T-helper 1 cell (primary cell): ENCODE measurements at places on chromosomes 4 and X.

- no peak for DNase-seq
Observed at GRCh38 chrX:40298572-40299479, 201.1 kb upstream of the BCOR start.

GRCh38 chr4:85824166-85824945, 349.4 kb downstream of the ARHGAP24 start:
- no peak for DNase-seq

DNA sequence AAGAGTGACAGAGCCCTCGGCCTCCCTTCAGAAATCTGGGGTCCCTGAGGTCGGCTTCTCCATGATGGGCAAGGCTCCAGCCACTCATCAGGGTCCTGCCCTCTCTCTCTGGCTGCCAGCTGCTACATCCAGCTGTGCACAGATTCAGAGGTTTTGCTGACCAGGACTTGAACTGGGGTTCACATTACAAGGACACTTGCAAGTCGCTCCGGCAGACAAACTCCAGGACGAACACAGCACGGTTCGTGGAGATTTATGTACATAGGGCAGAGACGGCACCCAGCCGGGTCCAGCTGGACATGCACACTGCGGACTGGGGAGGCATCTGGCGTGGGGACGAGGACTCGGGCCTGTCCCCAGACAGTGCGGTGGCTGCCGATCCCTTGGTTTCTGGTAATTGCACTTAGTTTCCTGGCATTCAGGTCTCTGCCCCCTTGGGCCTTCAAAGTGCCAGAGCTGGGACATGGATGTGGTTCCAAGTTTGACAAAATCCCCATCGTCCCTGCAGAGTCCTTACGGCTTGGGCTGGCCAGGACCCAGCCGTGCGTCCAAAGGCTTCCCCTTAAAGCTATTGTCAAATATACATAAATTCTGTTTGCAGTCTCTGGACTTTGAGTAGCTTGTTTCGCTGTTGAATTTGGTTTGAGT, 6.2 kb upstream of the C4orf50 start:
- no peak for DNase-seq

DNA sequence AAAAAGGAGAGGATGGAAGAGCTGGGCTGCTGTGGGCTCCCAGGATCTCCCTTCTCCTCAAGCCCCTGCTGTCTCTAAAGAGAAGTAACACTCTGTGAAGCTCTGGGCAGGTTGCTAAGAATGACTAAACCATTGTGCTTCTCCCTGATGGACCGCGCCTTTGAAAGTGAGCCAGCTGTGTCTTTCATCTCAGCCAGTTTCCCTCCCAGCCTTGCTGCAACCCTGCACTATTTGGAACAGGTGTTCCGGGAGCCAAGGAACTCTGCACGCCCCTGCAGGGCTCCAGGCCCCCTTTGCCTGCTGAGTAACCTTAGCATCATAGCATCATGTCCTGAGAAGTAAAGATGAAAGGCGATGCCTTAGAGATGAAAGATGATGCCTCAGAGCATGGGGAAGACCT, 39.7 kb downstream of the SMIM20 start:
- no peak for DNase-seq

DNA sequence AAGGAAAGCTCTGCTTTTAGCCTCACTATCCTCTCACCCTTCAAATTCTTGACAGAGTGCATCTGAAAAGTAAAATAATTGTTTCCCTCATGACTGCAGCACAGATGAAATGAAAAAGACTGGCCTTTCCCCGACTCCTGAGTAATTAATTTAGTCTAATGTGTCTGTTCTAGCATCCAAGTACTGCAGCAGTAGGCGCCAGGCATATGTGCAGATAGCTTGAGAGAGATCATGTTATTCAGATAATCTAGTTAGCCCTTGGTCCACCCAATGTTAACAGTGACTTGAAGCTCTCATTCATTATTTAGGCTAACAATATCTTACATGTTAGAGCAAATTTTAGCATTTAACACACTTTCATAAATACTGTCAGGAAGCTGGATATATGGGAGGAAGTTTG, 54.0 kb downstream of the MAP9 start:
- no peak for DNase-seq

GRCh38 chr4:76584241-76585152, 149.5 kb downstream of the SHROOM3 start:
- DNase-seq: no peak
